Fibroblast of skin of right biceps (primary cell): ENCODE measurements at places on chromosomes 4 and X.

GRCh38 chr4:148255344-148255720 lies 186.9 kb downstream of the NR3C2 start:
- DNase-seq = no peak

GRCh38 chr4:97910005-97910404 lies 233.3 kb downstream of the STPG2 start:
- no peak for DNase-seq

DNA sequence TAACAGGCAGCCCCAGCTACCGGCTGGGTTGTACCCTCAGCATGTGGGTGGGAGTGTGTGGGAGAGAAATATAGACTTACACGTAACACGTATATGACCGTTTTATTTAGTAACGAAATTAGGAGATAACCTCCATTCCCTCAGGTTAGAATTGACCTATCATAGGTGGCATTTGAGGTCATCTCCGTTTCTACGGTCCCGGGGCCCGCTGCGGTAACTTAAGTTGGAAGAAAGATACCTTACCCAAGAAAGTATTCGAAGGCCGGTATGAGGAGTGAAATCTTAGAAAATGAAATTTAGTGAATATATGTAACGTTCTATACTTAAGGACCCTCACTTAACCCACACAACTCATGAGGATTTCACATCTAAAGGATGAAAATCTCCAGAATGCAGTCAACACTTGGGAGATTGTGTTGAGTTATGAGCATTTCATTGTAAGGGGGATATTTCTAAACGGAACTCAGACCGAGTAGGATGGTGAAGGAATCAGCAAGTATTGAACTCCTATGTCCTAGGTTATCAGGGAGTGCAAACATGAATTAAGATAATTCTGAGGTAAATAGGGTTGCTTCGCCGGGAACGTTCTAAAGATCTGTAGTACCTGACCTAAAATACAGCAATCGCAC lies 891 bp downstream of the CISD2 start:
- DNase-seq = no peak

- DNase-seq = no peak
Observed at GRCh38 chr4:104726002-104726401, 231.3 kb upstream of the CXXC4 start.
